ENCODE measurements at places on chromosomes 3 and 15. TPM values are rescaled to one million over a fixed set of nuclear protein-coding genes. Genes with fewer than 3 reads are reported as not detected.

DNA sequence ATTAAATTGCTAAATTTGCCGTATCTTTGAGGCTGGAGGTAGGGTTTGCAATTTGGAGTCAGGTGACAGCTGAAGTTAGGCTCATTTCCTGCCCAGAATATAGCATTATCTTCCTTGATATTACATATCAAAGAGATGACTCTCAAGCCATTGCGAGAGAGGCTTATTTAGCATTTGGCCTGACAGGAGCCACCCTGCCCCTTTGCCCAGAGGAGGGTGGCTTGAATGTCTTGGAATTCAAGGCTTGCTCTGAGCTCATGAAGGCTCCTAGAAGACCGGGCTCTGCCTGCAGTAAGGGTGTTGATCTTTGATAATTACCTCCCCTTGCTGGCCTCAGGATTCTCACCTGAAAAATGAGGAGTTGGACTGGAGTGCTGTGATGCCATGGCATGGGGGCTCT, 251.4 kb upstream of the C2CD4B start:
- ATAC-seq: no peak

GRCh38 chr15:95610945-95611344, 719.6 kb upstream of the NR2F2 start:
- ATAC-seq: no peak

DNA sequence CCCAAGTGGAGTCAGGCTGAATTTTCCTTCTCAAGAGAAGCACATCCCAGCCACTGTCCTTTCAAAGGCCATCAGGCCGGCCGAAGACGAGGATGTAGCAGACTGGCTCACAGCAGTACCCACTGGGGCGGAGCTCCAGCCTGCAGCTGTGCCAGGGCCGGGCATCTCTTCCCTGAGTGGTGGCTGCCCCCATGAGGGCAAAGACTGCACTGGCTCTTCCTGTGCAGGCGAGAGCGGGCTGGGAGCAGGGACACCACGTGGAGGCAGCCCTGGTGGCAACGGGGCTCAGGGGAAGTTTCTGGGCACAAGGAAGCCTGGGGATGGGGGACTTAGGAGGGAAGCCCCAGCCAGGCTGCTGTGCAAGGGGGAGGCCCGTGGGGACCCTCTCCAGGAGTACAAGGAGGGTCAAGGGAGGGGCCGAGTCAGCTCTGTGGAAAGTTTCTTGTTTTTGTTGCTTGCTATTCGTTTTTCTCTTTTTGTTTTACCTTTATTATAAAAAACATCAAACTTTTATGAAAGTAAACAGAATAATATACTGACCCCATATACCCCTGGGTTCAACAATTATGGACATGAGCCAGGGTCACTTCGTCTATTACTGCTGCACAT, 66.1 kb downstream of the RPN1 start:
- peak; percentile 80 for ATAC-seq

DNA sequence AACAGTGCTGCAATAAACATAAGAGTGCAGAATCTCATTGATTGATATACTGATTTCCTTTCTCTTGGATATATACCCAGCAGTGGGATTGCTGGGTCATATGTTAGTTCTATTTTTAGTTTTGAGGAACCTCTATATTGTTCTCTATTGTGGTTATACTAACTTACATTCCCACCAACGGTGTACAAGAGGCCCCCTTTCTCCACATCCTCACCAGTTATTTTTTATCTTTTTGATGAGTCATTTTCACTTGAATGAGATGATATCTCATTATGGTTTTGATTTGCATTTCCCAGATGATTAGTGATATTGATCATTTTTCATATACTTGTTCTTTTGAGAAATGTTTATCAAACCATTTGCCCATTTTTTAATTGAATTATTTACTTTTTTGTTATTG, 12.4 kb upstream of the IREB2 start:
- ATAC-seq: no peak

DNA sequence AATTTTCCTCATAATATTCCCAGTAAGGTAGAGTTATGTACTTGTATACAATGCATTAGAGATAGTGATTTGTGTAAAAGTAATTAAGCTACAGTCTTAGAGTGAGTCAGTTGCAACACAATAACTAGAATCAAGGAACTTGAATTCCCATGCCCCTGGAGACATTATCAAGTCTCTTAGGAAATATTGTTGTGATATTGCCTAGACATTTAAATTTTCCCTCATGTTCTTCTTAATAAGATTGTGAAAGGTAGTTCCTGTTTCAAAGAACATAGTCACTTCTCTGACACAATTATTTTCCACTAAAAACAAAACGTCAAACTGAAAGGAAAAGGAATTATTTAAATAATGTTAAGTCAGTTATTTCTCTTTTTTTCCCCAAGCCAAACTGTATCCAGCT, 13.0 kb upstream of the ATP1B3 start:
- no peak for ATAC-seq

GRCh38 chr3:114585687-114586086, 291.9 kb downstream of the TIGIT start:
- no peak for ATAC-seq

DNA sequence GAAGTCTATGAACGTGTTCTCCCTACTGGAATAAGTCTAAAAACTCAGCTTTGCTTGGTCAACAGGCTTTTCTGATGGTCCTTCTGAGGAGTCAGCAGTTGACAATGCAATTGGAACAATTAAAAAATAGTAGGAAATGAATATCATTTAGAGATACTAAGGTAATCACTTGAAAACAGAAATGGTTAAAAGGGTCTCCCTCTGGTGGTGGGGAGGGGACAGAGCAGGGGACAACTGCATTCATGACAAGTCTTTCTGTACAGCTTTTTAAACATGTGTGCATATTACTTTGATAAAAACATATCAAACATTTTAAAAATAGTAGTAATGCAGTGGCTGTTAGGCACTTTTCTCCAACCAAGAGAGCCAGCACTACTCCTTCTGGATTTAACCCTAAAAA, 119.9 kb upstream of the FHIT start:
- ATAC-seq: no peak

- no peak for ATAC-seq
These were observed 237.6 kb downstream of the ITPR1 start for GRCh38 chr3:4730719-4731118.

Gene IL12A
- total RNA-seq: 0.85 TPM

Gene FSTL1
- total RNA-seq: 558 TPM

- ATAC-seq: no peak
These were observed 10.2 kb downstream of the PLSCR5 start for GRCh38 chr3:146594843-146595482.

DNA sequence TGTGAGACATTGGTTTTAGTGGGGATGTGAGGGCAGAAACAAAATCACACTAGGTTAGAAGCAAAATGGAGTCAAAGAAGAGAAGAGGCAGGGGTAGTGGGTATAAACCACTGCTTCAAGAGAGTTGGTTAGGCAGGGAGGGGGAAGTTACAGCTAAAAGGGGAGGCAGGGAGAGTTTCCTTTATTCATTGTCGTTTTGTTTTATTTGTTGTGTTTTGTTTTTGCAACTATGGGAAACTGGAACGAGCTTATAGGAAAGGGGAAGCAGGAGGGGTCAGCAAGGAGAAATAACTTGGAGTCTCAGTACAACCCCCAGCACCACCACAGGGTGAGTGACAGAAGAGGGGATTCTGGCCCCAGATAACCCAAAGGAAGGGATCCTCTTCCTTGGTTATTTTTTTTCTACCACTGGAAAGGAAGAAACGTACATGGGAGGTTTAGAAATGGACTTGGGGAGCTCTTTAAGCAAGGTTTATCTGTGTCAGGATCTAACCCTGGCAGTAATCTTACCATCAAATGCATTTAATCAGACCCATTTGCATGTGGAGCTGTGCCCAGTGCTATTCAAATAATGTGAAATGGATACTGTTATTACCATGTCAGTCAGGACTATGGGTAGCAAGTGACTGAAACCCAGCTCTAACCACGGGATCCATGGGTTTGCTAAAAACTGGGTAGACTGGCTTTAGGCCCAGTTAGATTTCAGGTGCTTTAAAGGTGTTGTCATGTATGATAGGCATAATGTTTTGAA, 68.7 kb downstream of the CCNL1 start:
- no peak for ATAC-seq

DNA sequence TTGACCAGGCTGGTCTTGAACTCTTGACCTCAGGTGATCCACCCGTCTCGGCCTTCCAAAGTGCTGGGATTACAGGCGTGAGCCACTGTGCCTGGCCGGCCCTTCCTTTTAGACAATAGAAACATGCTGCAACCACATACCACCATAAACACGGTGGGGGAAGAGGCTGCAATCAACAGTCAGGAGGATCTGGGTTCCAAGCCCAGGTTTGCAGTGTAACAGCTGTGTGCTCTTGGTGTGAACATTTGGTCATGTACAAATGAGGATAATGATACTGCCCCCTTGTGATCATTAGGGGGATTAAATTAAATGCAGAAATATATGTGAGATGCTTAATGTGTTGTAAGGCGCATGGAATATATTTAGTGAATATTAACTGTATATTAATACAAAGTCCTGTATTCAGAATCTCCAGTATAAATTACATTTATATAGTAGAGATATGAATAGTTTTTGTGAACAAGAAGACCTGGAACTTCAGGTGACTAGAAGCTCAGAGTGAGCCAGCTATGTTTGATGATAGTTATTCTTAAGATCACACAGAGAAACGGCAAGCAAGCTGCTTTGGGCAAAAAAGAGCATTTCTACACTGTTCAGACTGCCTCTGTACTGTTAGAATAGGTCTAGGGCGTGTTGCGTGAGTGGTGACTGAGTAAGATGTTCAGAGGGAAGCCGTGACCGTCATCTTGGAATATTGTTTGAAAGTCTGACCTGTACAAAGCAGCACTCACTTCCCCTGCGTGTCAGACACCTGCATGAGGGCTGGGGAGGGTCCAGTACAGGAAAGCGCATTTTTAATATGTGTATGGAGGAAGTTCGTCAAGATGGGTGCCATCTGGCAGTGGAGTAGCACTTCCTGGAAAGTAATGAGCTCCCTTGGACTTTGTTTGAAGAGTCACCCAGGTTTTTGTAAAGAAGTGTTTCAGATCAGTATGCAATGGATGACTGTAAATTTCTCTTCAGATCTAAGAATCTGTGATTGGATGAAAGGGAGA, 125.8 kb downstream of the PGPEP1L start:
- peak; percentile 40 for ATAC-seq

DNA sequence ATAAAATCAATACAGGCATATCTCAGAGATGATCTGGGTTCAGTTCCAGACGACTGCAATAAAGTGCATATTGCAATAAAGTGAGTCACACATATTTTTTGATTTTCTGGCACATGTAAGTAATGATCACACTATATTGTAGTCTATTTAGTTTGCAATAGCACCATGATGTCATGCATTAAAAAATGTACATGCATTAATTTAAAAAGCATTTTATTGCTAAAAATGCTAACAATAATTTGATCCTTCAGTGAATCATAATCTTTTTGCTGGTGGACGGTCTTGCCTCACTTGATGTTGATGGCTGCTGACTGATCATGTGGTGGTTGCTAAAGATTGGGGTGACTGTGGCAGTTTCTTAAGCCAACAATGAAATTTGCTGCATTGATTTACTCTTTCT, 511.1 kb downstream of the OTOL1 start:
- ATAC-seq: no peak

GRCh38 chr3:178318340-178318739, 217.9 kb upstream of the KCNMB2 start:
- ATAC-seq: no peak

Gene BTLA
- not detected for total RNA-seq

Gene SCAANT1
- total RNA-seq: not detected

- no peak for ATAC-seq
These were observed 795.0 kb downstream of the ROBO1 start for GRCh38 chr3:78972617-78973301.

GRCh38 chr3:12891985-12892839, 50.8 kb upstream of the RPL32 start:
- peak; percentile 32 for ATAC-seq
